GM12891 (cell line): ENCODE measurements at places on chromosomes 11 and 22.

DNA sequence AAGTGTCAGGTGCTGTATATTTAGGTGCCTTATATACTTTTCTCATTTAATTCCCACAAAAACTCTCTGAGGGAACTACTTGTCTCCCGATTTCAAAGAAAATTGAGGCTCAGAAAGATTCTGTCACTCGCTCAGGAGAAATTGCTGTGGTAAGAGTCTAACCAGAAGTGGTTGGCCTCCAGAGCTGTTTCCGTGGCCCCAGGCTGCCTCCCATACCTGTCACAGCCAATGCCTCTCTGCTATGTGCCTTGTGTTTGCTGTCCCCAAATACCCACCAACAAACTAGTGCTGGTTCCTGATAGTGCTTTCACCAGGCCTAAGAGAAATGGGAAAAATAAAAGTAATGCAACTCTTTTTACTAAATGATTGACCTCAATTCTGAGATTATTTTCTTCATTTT is 21.0 kb upstream of the TMEM86A start:
- no peak for DNase-seq

DNA sequence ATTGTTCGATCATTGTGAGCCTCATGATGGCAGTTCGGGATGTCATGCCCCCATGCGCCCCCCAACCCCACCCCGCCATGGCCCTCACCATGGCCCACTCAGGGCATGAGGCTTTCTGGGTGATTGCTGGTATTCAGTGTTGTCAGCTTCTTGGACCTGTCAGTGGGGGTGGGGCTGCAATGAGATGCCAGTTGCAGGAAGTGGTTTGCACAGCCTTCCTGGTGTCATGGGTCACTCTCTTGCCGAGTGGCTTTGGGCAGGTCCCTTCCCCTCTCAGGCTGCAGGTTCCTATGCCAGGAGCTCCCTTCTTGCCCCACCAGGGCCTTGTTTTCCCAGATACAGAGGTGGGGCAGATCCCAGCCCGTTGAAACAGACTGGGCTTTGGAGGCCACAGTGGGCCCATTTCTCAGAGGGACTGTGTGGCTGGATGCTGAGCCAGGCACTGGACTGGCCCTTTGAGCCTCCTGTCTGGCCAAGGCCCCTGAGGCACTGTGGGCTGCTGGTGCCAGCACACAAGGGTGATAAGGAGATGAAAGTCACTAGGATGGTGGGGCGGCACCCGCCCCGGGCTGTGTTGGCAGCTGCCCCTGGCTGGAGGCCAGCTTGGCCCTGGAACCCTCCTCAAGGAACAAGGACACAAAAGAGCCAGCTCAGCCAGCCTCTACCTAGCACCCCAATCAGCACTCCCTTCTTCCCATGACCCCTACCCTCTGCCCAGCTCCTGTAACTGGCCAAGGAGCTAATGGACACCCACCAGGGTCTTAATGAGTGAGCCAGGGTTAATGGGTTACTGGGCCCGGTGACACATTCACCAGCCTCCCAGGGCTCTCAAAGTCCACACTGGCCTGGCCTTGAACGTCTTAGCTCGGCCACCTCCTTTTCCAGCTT is 1.5 kb upstream of the GGT1 start:
- DNase-seq = no peak

GRCh38 chr22:23470811-23471389 is 109.2 kb downstream of the IGLL1 start:
- no peak for DNase-seq

GRCh38 chr11:16833026-16833425 is 94.6 kb downstream of the C11orf58 start:
- DNase-seq = no peak

GRCh38 chr11:58919561-58919960 is 19.7 kb upstream of the GLYATL1 start:
- DNase-seq = no peak

DNA sequence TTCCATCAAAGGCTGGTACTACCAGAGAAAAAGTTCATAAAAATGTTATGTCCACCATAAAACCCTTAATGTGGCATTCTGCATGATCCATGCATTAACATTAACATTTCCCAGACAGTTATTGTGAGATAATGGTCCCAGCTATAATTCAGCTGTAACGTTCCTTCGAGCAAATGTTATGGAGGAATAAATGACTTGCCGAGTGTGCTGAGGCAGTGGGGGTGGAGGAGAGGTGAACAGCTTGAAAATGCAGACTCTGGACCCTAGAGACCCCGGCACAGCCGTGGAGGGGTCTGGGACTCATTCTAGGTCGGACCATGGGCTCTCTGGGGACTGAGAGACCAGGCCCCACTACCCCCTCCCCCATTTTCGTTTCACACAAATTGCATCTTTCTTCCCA is 141.9 kb downstream of the PKNOX2 start:
- DNase-seq = no peak

- DNase-seq = no peak
Observed at GRCh38 chr11:72970557-72971118, 156.4 kb downstream of the ATG16L2 start.

- no peak for DNase-seq
Observed at GRCh38 chr11:91220476-91221202, 997.8 kb upstream of the CHORDC1 start.

- DNase-seq = no peak
Observed at GRCh38 chr22:43889860-43890253, 2.0 kb downstream of the PNPLA5 start.

- DNase-seq = no peak
Observed at GRCh38 chr11:71218789-71219499, 33.4 kb downstream of the SHANK2 start.

- no peak for DNase-seq
Observed at GRCh38 chr11:114812733-114813132, 134.4 kb downstream of the NXPE2 start.

- no peak for DNase-seq
Observed at GRCh38 chr11:1297011-1297575, 12.3 kb downstream of the TOLLIP start.

GRCh38 chr22:41146573-41146972 is 54.2 kb downstream of the EP300 start:
- DNase-seq = no peak

DNA sequence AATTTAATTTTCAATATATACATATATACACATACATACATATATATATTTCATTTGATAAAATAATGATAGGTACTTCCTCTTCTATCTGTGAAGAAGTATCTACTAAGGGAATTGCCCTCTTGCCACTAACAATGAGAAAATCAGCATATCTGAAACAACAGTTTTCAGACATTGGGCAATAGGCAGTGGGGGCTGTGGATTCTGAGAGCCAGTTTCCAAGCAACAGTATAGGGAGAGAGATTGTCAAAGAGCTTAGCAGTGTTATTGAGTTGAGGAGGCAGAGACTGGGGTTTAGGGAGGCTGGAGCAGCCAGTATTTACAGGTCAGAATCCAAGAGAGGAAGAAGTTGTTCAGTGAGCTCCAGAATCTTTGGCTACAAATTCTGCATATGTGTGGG is 119.3 kb downstream of the ARFGAP2 start:
- DNase-seq = no peak

- DNase-seq = no peak
Observed at GRCh38 chr22:43425976-43426785, 14.4 kb downstream of the MPPED1 start.

- no peak for DNase-seq
Observed at GRCh38 chr11:45948356-45948755, 25.9 kb downstream of the LARGE2 start.

DNA sequence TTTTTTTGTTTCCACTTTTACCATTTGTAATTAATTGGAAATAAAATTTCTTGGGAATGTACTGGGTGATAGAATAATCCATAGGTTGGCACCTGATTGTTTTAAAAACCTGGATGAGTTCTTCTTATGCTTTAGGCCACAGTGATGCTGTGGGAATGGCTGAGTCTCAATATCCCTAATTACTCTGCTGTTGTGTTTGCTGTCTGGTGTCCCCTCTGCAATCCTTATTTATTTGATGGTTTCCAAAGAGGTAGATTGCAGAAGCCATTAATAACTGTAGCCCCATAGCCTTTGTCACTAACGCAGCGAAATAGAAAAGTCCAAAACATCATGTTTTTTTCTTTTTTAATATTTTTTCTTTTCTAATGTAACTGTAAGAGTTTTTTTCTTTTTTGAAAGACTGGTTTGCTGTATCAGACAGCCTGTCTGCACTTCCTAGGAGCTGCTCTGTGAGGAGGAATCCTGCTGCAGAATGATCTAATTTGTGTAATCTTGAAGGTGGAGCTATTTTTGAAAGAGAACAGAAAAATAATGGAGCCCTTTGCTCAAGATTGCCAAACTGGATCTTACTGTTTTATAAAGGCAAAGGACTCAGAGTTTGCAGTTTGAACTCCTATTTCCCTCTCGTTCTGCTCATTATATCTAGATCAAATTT is 14.9 kb downstream of the PACS1 start:
- DNase-seq = no peak

DNA sequence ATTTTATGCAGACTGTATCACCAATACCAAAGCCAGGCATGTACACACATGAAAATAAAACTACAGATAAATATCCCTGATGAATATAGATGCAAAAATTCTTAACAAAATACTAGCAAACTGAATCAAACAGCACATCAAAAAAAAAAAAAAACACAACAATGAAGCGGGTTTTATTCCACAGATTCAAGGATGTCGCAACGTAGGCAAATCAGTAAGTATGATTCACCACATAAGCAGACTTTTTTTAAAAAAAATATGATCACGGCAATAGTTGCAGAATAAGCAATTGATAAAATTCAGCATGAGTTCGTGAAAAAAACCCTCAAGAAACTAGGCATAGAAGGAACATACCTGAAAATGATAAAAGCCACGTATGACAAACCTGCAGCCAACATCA is 21.3 kb downstream of the OR51F1 start:
- DNase-seq = no peak

- DNase-seq = no peak
Observed at GRCh38 chr11:32034149-32034548, 56.7 kb upstream of the RCN1 start.

GRCh38 chr11:118117790-118118601 is 31.2 kb upstream of the SMIM35 start:
- DNase-seq = no peak

- DNase-seq = no peak
Observed at GRCh38 chr11:58318532-58318931, 40.3 kb downstream of the OR5B17 start.

GRCh38 chr11:94769880-94770279 is 1.7 kb downstream of the AMOTL1 start:
- DNase-seq = no peak

DNA sequence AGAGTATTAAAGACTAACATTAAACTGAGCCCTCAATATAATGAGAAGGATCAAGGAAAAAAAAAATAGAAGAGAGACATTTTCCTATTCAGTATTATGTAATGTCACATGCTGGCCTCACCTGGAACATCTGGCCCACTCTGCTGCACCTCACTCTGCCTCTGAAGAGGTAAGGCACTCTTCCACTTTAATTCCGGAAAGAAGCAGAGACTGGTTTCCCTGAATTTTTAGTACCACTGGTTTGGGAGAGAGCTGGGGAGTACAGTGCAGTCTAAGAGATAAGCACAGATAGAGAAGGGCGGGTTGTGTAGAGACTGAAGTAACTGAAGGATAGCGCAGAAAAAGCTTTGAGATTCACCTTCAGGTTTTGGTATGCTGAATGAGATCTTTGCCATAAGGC is 178.7 kb downstream of the SOX6 start:
- no peak for DNase-seq

- DNase-seq = no peak
Observed at GRCh38 chr22:29830585-29830984, 7.5 kb downstream of the ASCC2 start.

GRCh38 chr11:3056296-3057068 is 741 bp downstream of the CARS1 start:
- no peak for DNase-seq

DNA sequence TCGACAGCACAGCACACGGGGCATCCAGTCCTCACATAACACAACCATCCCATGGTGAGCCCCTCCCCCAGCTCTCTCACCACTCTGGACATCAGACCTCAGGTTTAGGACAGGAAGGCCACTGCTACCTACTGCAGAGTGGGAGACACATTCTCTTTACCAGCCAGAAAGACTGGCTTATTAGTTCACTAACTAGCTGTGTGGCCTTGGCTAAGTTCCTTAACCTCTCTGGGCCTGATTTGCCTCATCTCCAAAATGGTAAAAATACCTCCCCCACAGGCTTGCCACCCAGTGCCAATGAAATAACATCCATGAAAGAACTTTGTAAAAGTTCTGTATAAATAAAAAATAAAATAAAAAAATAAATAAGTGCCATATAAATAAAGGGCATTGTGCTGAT is 32.1 kb downstream of the USH1C start:
- DNase-seq = no peak

GRCh38 chr11:109993786-109994185 is 99.4 kb upstream of the ZC3H12C start:
- DNase-seq = no peak

DNA sequence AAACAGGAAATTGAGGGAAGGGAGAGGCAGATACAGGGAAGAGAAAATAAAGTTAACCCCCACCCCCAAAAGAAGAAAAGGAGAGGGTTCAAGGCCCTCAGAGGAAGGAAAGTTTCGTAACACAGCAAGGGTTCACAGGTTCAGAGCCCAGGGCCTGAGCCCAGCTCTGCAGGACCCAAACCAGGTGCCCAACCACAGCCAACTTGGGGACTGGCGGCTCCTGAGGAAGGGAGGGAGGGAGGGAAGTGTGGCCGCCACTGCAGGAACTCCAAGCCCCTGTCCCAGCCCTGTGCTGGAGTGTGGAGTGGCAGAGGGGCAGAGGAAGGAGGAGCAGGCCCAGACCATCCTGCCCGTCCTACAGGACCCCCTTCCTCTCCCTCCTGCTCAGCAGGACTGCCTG is 59.2 kb downstream of the ELFN2 start:
- no peak for DNase-seq

- no peak for DNase-seq
Observed at GRCh38 chr11:70833554-70833953, 418.8 kb downstream of the SHANK2 start.

DNA sequence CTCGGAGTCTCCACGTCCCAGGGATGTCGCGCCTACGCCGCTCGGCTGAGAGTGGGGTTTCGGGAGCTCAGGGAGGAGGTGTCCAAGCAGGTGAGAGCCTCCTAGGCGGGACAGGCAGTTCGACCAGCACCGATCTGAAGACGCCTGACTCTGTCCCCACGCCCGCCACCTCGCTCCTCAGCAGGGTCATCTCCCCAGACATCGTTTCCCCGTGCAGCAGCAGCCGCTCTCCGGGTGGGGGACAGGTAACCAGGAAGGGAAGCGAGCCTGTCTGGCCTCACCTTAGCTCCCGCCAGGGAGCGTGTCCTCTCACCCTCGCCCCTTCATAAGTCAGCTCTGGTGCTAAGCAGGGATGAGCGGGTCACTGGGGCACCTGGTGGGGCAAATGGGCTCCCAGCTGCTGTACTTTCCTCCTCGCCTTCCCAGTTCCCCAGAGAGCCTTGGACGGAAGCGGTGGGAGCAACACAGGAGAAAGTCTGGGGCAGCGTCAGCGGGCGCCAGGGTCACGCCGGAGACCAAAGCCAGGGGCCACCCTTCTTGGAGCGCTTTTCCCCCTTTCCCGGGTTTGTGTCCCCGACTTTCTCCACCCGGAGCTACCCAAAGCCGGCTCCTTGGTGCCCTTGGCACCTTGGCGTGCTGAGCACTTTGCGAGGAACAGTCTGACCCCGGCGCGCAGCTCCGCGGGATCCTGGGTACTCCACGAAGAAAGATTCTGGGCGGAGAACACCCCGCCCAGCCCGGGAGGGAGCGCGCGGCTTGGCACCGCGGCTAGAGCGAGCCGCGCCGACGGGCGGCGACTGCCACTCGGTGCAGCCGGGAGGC is 1.6 kb downstream of the SPON1 start:
- DNase-seq = peak; percentile 18
